ENCODE measurements at places on chromosomes 6 and 20. TPM values are rescaled to one million over a fixed set of nuclear protein-coding genes. Genes with fewer than 3 reads are reported as not detected.

GRCh38 chr6:2220154-2220553 is 25.3 kb downstream of the GMDS start:
- no peaks in the 10 kb centered on the region for H3K36me3 ChIP-seq
- no peak for DNase-seq
- H3K27ac ChIP-seq = no peak overlapping the region
- H3K27me3 ChIP-seq = no peaks in the 10 kb centered on the region
- H3K4me3 ChIP-seq = no peak overlapping the region

GRCh38 chr6:167825332-167826229 is 1.1 kb upstream of the AFDN start:
- no peaks in the 10 kb centered on the region for H3K27me3 ChIP-seq
- no peaks in the 10 kb centered on the region for H3K4me1 ChIP-seq
- peak overlapping the region; percentile 95 for H3K4me3 ChIP-seq
- DNase-seq = peak; percentile 62
- H3K27ac ChIP-seq = no peak overlapping the region

DNA sequence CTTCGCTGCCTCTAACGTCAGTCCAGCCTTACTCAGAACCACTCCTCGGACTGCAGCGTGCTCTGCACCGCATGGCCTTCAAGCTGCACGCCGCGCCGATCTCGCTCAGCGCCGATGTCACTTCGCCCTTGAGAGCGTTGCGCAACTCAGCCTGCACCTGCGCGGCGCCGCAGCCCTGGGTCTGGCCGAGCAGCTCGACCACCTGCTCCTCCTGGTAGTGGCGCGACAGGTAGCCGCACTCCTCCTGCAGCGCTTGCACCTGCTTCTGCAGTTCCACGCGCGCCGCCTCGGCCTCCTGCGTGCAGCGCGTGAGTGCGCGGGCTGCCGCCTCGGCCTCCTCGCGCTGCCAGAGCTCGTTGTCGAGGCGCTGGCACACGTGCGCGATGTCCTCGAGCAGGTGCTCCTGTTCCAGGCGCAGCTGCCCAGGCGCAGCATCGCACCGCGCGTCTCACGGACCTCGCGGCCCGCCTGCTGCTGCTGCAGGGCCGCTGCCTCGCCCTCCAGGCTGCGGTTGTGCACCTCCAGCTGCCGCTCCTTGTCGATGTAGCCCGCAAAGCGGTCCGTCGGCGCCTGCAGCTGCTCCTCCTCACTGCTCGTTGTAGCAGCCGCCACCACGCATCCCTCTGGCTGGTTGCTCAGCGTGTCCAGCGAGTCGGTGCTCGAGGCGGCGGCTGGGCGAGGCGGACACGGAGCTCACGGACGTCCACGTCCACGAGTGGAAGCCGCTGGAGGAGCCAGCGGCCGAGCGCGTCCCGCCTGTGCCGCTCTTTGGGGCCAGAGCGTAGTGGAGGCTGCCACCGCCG is 380.6 kb upstream of the CHD6 start:
- H3K27me3 ChIP-seq = no peaks in the 10 kb centered on the region
- H3K4me1 ChIP-seq = no peaks in the 10 kb centered on the region

DNA sequence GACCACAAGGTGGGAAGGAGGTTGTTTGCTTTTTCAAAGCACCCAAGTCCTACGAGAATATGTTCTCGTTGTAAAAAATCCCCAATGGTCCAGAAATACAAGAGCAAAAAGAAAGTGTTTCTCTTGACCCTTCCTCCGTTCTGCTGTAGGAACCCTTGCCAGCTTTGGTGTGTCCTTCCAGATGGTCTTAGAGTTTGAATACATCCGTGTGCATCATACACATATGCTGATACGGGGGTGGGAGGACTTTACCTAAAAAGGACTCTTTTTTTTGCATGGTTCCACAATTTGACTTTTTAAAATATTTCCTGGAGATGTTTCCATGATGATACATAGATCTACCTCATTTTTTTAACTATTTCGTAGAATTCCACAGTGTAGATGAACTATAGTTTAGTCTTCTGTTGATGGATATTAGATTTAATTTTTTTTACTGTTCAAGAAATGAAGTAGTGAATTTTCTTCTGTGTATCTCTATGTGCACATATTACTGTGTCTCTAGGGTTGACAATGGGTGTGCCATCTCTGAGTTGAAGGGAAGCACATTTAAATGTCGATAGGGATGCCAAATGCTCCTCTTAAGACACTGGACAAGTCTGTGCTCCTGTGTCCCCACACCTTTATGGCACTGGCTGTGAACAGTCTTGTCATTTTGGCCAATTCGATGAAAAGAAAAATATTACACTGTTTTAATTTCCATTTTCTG is 182.1 kb upstream of the SNX9 start:
- DNase-seq = peak; percentile 5
- no peak overlapping the region for H3K27ac ChIP-seq
- H3K27me3 ChIP-seq = no peaks in the 10 kb centered on the region

- H3K4me1 ChIP-seq = no peaks in the 10 kb centered on the region
- DNase-seq = no peak
- no peak overlapping the region for H3K4me3 ChIP-seq
- no peaks in the 10 kb centered on the region for H3K27me3 ChIP-seq
Observed at GRCh38 chr6:168919470-168920179, 334.0 kb downstream of the THBS2 start.

- no peaks in the 10 kb centered on the region for H3K36me3 ChIP-seq
- peak; percentile 96 for DNase-seq
- no peaks in the 10 kb centered on the region for H3K4me1 ChIP-seq
Observed at GRCh38 chr20:35146920-35147574, at the start of gene EDEM2. TSS of gene EDEM2 (minus strand) at chr20:35147336. CDS start at chr20:35147258, 78 bp downstream.

DNA sequence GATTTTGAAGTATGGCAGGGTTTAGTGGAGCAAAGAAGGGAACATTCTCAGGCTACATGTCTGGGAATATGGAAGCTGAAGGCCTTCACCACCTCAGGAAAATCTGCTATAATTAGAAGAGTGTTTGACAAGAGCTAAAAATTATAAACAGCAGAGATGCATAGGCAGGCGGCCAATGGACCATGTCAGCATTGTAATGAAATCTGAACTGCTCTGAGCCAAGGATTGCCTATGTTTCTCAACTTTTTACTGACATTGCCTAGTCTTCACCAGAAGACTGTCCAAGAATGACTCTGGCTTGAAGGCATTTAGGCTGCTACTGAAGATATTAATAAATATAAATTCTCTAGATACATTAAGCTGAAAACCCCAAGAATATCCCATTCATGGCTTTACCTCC is 84.1 kb downstream of the C6orf52 start:
- DNase-seq = no peak
- peak overlapping the region; percentile 67 for H3K27ac ChIP-seq
- no peak overlapping the region for H3K4me3 ChIP-seq
- peaks cover 10% of the 10 kb centered on the region for H3K4me1 ChIP-seq

DNA sequence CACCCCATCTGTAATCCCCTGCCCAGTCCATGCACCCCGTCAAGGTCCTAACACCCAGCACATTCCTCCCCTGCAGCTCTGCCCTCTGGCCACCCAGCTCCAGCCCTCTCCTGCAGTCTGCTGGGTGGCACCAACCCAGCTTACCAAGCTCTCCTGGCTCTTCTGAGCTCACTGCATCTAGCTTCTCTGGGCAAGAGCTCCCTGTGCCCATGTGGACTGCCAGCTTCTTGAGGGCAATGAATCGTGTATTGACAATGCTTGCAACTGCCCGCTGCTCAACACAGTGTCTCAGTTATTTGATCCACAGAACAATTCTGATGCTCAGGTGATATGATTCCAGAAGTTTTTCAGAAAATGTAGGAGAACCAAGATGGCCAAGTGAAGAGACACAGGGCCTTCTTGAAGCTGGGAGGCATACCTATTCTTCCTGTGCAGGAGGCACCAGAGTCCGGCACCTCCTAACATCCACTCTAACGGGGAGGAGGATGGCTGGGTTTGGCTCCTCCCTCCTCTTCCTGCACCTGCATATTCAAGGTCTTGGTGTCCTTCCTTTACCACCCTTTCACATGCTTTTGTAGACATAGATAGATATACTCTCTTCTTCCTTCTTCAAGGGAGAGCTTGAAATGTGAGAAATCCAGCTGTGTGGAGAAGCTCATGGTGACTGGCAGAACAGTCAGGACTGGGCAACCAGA is 85.6 kb downstream of the TRERF1 start:
- no peaks in the 10 kb centered on the region for H3K4me1 ChIP-seq
- H3K27me3 ChIP-seq = no peaks in the 10 kb centered on the region
- no peak for DNase-seq
- H3K36me3 ChIP-seq = no peaks in the 10 kb centered on the region
- H3K4me3 ChIP-seq = no peak overlapping the region

GRCh38 chr6:111487661-111488060 is 4.6 kb upstream of the REV3L start:
- no peak overlapping the region for H3K4me3 ChIP-seq
- H3K27ac ChIP-seq = no peak overlapping the region
- DNase-seq = no peak
- H3K27me3 ChIP-seq = no peaks in the 10 kb centered on the region
- H3K4me1 ChIP-seq = no peaks in the 10 kb centered on the region

DNA sequence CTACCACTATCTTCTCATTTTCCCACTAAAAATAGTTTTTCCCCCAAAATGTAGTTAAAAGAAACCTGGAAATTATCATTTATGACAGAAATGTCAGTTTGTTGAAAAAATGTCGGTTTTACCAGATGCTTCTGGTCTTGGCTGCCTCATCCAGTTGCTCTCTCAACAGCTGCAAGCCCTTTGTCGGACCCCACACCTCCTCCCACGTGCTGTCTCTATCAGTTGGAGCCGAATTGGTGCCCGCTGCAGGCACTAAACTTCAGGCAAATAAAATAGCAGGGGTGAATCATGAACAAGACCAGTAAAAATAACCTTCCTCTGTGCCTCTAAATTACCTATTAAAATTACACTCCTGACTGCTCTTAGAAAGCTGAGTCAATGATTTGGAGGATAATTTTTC is 129.5 kb upstream of the CEP162 start:
- H3K27me3 ChIP-seq = no peaks in the 10 kb centered on the region
- no peak overlapping the region for H3K27ac ChIP-seq
- H3K4me3 ChIP-seq = no peak overlapping the region

DNA sequence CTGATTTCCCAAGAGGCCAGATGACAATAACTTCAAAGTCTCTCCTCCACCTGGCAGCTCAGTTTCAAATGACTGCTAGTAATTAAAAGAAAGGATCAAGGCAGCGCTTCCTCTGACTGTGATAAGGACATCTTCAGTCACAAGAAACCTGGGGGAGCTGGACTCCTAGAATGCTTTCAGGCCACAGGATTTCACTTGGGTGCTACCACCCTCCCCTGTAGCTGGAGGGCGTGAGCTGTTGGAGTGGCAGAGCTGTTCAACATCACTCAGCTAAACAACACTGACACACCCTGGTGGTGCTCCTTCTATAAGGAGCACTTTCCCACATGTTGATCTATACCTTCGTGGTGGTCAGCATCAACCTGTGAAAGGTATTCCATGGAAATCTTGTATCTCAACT is 2.2 kb upstream of the CNR1 start:
- H3K27ac ChIP-seq = no peak overlapping the region
- H3K4me3 ChIP-seq = no peak overlapping the region
- DNase-seq = no peak
- no peaks in the 10 kb centered on the region for H3K27me3 ChIP-seq

GRCh38 chr20:46144432-46145025 is 26.4 kb downstream of the CD40 start:
- H3K36me3 ChIP-seq = no peaks in the 10 kb centered on the region
- no peak overlapping the region for H3K27ac ChIP-seq
- no peaks in the 10 kb centered on the region for H3K27me3 ChIP-seq
- DNase-seq = no peak
- H3K4me3 ChIP-seq = no peak overlapping the region

- H3K36me3 ChIP-seq = no peaks in the 10 kb centered on the region
- DNase-seq = no peak
- peaks cover 17% of the 10 kb centered on the region for H3K4me1 ChIP-seq
- peak within 1 kb of the TSS; percentile 74 for H3K4me3 ChIP-seq
- H3K27ac ChIP-seq = peak within 1 kb of the TSS; percentile 86
- no peaks in the 10 kb centered on the region for H3K27me3 ChIP-seq
Observed at GRCh38 chr20:44582311-44583025, at the start of gene PKIG. TSS of gene PKIG (plus strand) at chr20:44582579. CDS start at chr20:44614557, 31,978 bp downstream.

- no peak overlapping the region for H3K27ac ChIP-seq
- H3K36me3 ChIP-seq = no peaks in the 10 kb centered on the region
- H3K27me3 ChIP-seq = no peaks in the 10 kb centered on the region
- no peaks in the 10 kb centered on the region for H3K4me1 ChIP-seq
- DNase-seq = no peak
Observed at GRCh38 chr6:45491048-45491735, 113.5 kb upstream of the SUPT3H start.

- H3K27me3 ChIP-seq = no peaks in the 10 kb centered on the region
- no peak for DNase-seq
- H3K4me1 ChIP-seq = no peaks in the 10 kb centered on the region
- no peak overlapping the region for H3K27ac ChIP-seq
- H3K36me3 ChIP-seq = no peaks in the 10 kb centered on the region
- H3K4me3 ChIP-seq = no peak overlapping the region
Observed at GRCh38 chr6:3820563-3820962, 28.6 kb upstream of the FAM50B start.

DNA sequence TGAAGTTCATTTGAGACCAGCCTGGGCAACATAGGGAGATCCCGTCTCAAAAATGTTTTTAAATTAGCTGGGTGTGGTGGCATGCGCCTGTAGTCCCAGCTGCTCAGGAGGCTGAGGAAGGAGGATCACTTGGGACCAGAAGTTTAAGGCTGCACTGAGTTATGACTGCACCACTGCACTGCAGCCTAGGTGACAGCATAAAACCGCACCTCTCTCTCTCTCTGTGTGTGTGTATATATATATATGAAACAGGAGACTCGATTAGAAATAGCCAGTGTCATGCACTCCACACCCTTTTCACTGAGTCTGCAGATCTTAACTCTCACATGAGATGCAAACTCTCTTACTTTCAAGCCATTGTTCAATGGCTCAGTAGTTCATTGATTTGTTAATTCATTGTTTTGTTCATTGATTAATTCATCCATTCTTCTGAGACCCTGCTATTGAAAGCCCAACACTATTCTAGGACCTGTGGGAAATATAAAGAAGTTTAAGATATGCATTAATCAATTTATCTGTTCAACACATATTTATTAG is 52.4 kb upstream of the MRPS10 start:
- DNase-seq = no peak
- no peak overlapping the region for H3K27ac ChIP-seq
- H3K27me3 ChIP-seq = no peaks in the 10 kb centered on the region
- H3K4me3 ChIP-seq = no peak overlapping the region
- H3K4me1 ChIP-seq = no peaks in the 10 kb centered on the region

The MMP24OS gene
- 79.2 TPM for total RNA-seq

The NRSN1 gene
- not detected for total RNA-seq

The TNFRSF6B gene
- 11.5 TPM for total RNA-seq

The SLC12A5 gene
- total RNA-seq = 2.4 TPM

The TREM2 gene
- 8.1 TPM for total RNA-seq

The HLA-B gene
- total RNA-seq = 1,392 TPM

The PRICKLE4 gene
- 3.5 TPM for total RNA-seq

The BTBD9 gene
- 22.3 TPM for total RNA-seq

The MLN gene
- not detected for total RNA-seq

Data from aorta (tissue), 5 donors.